ENCODE measurements at places on chromosomes 5 and 9.

DNA sequence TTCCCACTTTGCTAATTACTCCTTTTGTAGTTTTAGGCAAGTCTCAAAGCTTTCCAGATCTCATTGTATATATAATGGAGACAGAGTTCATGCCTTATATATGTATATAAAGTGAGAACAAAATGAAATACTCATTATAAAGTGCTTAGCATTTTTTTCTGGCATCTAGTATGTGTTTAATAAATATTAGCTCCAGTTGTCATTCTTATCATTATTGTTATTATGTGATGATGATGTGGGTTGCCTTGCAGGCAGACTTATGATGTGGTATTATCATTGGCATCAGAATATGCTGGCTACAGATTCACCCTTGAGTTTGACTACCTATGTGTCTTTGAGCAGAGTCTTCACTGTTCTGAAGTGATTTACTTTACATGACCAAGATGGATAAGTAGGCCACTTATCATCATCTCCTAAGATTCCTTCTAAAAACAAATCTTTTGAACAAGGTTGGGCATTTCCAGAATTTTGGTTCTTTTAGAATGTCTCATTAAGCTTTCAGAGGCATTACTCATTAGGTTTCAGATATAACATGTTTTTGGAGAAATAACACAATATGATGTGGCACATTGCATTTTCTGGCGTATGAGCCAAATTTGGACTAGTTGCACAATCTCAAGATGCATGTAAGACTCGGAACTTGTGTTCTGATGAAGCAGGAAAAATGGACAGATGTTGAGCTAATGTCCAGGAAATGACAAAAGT is 145.6 kb upstream of the TNC start:
- DNase-seq: no peak

- DNase-seq: no peak
These were observed 283.4 kb downstream of the NFIB start for GRCh38 chr9:14030375-14031059.

DNA sequence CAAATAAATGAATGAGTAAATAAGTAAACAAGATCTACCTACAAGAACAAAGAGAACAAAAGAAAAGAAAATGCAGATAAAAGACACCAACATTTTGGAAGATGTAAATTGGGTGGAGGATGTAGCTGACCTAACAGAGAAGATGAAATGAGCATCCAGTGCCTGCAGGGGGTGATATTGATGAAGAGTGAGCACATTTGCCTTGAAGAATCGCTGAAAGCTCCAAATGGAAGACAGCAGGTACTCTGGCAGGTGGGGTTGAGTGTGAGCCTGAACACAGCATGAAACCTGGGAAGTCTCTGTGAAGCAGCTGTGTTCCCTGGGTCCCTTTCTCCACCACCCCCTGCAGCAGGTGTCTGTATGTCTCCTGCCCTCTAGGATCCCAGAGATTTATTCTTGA is 125.6 kb downstream of the NXNL2 start:
- no peak for DNase-seq

GRCh38 chr9:29514336-29514735 is 1941.1 kb upstream of the C9orf72 start:
- no peak for DNase-seq

GRCh38 chr5:137233726-137234125 is 265.4 kb downstream of the SPOCK1 start:
- no peak for DNase-seq

DNA sequence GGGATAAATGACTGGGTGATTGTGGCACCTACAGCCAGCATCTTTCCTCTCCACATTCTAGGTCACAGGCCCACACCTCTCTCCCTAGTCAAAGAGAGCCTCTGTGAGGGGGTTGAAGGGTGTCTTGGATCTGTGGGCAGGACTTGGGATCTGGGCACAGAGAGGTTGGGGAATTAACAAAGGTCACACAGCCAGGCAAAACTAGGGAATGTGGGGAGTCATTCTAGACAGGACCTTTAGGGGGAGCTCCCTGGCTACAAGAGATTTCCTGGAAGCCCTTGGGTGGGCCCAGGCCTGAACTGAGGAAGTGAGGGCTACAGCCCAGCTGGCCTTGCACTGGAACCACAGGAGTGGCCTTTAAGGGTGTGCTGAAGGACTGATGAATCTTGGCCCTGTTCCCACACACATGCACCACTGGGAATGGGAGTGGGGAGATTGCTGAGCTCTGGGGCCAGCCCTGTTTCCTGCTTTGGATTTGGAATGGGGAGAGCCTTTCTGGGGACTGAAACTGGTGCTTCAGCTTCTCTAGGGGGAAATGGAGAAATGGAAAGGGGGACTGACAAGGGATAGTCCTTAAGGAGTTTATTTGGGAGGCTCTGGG is 12.4 kb upstream of the CXXC5 start:
- DNase-seq: no peak

GRCh38 chr5:11602298-11602697 is 301.9 kb downstream of the CTNND2 start:
- DNase-seq: no peak

- no peak for DNase-seq
These were observed 172.9 kb upstream of the RAD23B start for GRCh38 chr9:107110153-107110552.

DNA sequence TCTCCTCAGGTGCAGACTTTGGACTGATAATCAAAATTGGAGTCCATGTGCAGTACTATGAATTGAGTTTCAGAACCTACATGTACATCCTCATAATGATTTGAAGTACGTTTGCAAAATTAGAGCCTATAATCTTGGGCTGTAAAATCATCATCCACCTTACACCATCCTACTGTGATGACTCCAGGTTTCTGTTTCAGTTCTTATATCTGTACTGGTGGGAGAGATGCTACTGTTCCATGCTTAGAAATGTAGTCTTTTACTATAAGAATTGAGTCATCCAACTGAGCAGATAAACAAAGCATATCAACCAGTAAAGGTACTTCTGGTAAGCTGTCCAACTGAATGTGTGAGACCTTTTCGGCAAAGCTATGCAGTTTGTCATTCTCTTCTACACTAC is 586.3 kb upstream of the FAM174A start:
- no peak for DNase-seq

DNA sequence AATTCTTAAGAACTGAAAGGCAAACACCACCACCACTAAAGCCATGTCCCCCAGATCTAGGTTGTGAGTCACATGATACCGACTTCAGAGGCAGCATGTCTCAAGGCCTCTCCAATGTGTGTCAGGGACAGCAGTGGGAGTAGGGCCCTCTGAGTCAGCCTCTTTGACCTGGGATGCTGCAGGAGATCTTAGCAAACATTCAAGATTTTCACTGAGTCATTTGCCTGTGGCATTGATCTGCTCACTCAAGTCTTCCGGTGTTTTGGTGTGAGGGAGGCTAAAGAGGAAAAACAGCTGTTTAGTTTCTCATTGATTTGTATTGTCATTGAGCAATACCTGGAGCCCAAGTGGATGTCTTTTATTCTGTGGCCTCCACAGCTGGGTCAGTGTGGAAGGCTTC is 36.1 kb downstream of the TMC1 start:
- peak; percentile 62 for DNase-seq

- no peak for DNase-seq
These were observed 41.5 kb downstream of the HACD4 start for GRCh38 chr9:20989923-20990341.

GRCh38 chr5:83162601-83163000 is 85.3 kb downstream of the XRCC4 start:
- DNase-seq: no peak

- no peak for DNase-seq
These were observed 13.5 kb downstream of the NSD1 start for GRCh38 chr5:177146891-177147638.
